Activated gamma-delta T cell (primary cell): ENCODE measurements at places on chromosomes 12 and 14.

DNA sequence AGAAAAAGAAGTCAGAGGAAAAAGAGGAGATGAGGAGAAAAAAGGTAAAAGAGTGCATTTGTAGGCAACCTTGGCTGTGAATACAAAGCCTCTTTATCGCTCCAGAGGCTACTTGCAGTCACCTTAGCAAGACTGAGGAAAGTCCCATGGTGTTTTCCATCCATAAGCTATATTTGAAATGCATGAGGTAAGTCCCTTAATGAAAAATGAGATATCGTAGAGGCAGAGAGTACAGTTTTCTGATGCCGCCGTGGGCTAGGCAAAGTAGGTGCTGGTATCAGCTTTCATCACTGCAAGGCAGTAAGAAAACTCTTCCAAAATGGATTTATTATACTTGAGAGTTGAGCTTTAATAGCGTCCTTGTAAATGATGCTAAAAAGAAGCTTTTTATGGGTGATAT is 186.8 kb downstream of the ASCL1 start:
- no peak for DNase-seq

DNA sequence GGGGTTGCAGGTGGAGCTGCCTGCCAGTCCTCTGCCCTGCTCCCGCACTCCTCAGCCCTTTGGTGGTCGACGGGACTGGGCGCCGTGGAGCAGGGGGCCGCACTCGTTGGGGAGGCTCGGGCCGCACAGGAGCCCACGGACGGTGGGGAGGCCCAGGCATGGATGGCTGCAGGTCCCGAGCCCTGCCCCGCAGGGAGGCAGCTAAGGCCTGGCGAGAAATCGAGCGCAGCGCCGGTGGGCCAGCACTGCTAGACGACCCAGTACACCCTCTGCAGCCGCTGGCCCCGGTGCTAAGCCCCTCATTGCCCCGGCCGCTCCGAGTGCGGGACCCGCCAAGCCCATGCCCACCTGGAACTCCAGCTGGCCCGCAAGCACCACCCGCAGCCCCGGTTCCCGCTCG is 221.8 kb downstream of the BTG1 start:
- DNase-seq: no peak

DNA sequence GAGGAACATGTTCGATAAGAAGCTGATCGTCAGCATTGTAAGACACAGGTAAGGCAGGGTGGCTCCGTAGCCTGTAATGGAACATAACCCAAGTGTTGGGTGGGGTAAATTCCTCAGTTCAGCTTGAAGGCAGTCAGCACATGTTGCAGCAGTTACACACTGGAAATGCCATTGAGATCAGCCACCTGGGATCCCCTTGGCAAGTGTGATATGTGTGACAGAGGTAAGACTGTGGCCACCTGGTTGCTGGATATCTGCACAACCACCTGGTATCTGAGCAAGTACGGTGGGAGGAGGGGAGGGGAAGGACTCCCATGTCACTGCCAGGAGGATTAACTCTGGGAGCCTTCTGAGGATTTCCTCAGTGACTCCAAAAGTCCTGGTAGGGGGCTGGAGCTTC is 158.0 kb upstream of the CAND1 start:
- DNase-seq: no peak

- no peak for DNase-seq
Measured at GRCh38 chr12:92297405-92297804, 151.8 kb upstream of the BTG1 start.

- no peak for DNase-seq
Measured at GRCh38 chr14:101706509-101707067, 54.9 kb upstream of the PPP2R5C start.

- DNase-seq: peak; percentile 17
Measured at GRCh38 chr14:22071006-22071405, 397.4 kb upstream of the OR4E1 start.

- peak; percentile 26 for DNase-seq
Measured at GRCh38 chr14:60151715-60152114, 13.5 kb downstream of the DHRS7 start.

DNA sequence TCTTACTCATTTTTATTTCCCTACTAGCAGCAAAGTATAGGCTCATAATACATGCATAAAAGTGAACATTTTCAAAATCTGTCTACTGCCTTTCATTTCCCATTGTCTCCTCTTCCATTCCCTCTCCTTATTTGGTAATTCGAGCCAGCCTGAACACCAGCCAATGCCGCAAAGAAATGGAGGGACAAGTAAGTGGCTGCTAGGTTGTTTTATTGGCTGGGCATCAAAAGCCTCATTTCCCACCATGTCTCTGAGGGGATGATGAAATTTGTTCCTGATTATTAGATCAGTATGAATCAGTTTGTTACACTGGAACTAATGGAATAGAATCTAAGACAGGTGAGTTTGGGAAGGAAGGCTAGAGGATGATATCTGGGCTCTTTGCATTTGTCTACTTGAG is 143.5 kb downstream of the KCNA5 start:
- no peak for DNase-seq

DNA sequence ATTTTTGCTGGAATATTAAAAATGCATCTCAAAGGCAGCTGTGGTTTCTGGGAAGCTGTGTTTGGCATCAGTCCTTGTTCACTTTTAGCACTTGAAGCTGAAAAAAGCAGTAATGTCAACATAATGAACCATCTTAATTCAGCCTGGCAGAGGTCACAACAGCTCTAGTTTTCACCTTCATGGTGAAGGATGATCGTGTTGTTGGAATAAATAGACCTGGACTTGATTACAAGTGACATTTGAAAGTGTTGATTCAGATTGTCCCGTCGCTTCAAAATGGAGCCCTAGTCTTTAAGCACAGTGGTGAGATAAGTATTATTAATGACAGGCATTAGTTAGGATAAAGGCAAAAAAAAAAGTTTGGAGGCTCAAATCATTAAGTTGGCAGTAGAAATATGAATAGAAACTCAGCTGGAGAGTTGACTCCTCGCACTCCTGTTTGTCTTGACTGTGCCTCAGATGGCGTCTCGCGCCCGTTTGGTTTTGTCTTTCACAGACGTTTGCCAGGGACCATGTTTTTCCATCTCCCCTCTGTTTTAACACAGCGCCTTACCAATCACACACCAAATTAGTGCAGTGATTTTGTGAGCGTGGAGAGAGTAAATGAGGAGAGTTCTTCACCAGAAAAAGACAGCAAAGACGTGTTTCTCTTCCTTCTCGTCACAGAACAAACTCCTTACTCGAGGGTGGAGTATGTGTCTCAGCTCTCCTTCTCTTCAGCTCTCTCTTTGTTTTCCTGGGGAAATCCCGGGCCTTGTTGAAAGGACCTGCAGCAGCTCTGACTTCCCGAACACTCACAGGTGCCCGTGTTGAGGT is 53.4 kb upstream of the MMP17 start:
- no peak for DNase-seq

DNA sequence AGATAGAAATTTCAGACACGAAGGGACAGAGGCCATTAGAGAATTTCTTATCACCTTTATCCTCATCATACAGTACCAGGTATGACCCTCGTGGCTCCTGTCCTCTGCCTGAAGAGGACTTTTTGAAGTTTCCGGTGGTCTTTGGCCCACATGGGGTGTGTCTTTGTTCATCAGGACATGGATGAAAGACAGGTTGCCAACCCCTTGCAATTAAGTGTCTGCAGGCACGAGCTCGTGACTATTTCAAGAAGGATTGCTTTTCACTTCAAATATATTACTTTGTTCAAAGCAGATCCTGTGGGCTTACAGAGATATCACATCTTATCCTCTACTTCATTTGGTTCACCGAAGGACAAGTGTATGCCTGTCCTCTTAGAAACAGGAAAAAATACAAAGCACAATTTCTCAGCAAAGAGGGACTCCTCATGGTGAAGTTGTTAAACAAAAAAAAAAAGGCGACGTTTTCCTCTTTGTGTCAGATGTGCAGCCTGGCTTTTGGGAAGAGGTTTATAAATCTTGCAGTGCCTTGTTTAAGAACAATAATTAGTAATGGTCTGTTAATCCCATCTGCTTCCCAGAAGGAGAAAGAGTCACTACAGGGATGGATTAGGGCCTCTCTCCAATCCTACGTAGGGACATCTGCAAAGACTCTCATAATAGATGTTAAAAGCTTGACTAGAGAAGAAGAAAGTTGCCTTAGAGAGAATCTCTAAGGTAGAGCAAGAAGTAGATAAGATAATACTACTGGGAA is 13.5 kb upstream of the FAM234B start:
- no peak for DNase-seq

- no peak for DNase-seq
Measured at GRCh38 chr14:50666772-50667683, 1.1 kb downstream of the SAV1 start.

GRCh38 chr12:6120796-6121473 is 3.5 kb downstream of the VWF start:
- no peak for DNase-seq

GRCh38 chr12:85755760-85756159 is 80.4 kb downstream of the RASSF9 start:
- DNase-seq: no peak
